Bronchial smooth muscle cell (primary cell): ENCODE measurements at places on chromosomes 6 and 20. TPM values are rescaled to one million over a fixed set of nuclear protein-coding genes. Genes with fewer than 3 reads are reported as not detected.

The C20orf202 gene
- not detected in 2 replicates for total RNA-seq

The PRND gene
- total RNA-seq = not detected in 2 replicates

The SLC52A3 gene
- total RNA-seq = not detected in 2 replicates

The IPCEF1 gene
- total RNA-seq = 0.09 and 0.47 TPM in 2 replicates

The SLC25A27 gene
- 5.7 and 9.6 TPM in 2 replicates for total RNA-seq

The ZSCAN12 gene
- 4.9 and 5.2 TPM in 2 replicates for total RNA-seq

The REV3L gene
- total RNA-seq = 61.5 and 72.9 TPM in 2 replicates

The IYD gene
- total RNA-seq = not detected in 2 replicates
